ENCODE measurements at places on chromosomes 5 and 9.

GRCh38 chr5:38765399-38765861 lies 80.4 kb upstream of the OSMR start:
- H3K27ac ChIP-seq = no peak overlapping the region
- H3K4me1 ChIP-seq = no peaks in the 10 kb centered on the region
- H3K27me3 ChIP-seq = no peaks in the 10 kb centered on the region
- H3K36me3 ChIP-seq = no peaks in the 10 kb centered on the region
- no peak for DNase-seq

DNA sequence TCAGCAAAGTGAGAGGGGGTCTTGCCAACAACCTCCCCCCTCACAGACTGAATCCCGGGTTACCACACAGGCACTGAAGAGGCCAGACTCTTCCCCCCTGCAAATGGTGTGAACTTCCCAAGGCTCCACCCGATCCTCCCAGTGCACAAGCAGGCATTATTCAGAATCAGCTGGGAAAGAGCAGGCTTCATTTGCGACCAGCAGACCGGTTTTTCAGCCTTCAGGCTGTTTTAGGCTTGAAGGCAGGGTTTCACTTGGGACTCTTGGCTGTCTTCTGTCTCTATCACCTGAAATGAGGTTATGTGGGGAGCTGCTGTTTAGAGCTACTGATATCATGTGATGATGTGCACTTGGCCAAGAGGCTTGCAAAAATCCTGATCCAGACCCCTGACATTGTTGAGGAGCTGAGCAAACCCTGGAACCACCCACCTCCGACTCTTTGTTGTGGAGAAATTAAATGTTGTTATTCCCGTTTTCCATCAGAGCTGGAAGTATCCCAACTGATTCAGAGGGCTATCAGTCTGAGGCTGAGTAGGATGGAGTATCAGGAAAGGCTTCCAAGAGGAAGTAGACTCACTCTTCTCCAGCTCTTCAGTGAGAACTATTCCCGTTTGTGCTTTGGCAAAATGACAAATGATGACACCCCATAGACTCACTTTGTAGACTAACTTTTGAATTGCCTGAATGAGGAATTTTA lies 63.3 kb upstream of the ZFR start:
- H3K27ac ChIP-seq = no peak overlapping the region
- no peak overlapping the region for H3K4me3 ChIP-seq
- H3K36me3 ChIP-seq = no peaks in the 10 kb centered on the region
- DNase-seq = no peak
- H3K27me3 ChIP-seq = no peaks in the 10 kb centered on the region
- H3K4me1 ChIP-seq = peaks cover 7% of the 10 kb centered on the region

DNA sequence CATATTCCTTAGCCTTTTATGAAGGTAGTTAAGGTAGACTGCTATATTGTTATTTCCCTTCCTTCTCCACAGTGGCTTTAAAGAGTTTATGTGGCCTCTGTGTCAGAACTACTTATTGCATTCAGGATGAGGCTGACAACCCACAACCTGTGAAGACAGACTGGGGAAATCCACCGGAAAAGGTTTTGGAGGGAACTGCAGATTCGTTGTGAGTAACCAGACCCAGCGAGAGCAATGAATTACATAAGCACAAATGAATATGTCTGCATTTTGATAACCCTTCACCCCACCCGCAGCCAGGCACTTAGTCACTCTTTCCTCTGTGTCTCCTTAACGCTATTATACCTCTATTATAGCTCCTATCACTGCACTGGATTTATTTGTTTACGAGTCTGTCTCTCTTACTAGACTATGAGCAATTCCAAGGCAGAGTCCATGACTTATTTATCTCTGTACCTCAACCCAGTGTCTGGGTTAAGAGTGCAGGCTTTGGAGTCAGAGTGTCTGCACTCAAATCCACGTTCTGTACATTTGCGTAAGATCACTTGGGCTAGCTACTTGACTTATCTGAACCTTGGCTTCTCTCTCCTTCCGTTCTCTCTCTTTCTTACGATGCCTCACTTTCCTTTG lies 19.2 kb downstream of the KCTD16 start:
- peaks cover 2% of the 10 kb centered on the region for H3K4me1 ChIP-seq
- no peak overlapping the region for H3K4me3 ChIP-seq
- no peak for DNase-seq
- H3K36me3 ChIP-seq = no peaks in the 10 kb centered on the region
- H3K27me3 ChIP-seq = no peaks in the 10 kb centered on the region
- H3K27ac ChIP-seq = no peak overlapping the region

DNA sequence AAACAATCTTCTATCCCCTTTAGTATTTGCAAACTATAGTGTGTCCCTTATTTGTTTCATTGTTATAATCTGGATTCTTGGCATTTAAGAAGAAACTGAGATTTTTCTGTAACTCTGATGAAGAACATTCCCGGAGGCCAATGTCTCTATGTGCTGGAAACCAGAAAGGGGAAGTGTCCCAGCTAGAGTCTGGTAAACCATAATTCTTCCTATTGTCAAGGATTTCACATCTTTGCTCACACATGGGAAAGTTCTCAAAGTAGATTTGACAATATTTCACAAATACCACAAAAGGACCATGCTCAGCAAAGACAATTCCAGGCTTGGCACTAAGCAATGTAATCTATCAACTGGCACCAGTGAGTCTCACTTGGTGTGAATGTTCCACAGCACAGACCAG lies 146.8 kb downstream of the MUSK start:
- DNase-seq = no peak
- no peaks in the 10 kb centered on the region for H3K36me3 ChIP-seq
- no peak overlapping the region for H3K27ac ChIP-seq
- no peaks in the 10 kb centered on the region for H3K27me3 ChIP-seq
- no peak overlapping the region for H3K4me3 ChIP-seq

DNA sequence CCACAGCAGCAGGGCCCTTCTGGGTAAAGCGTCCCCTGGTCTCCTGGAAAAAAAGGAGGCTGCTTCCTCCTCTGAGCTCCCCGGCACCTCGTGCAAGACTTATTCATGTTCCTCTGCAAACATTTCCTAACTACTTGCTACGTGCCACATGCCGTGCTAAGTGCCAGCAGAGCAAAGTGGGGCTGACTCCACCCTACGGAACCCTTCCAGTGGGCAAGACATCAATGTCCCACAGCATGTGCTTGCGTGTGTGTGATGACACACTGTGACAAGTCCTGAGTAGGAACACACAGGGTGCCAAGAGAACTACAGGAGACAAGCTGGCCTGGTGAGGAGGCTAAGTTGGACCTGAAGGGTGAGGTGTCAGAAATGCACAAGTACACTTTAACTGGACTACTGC lies 57.4 kb downstream of the SEMA4D start:
- H3K4me3 ChIP-seq = no peak overlapping the region
- H3K36me3 ChIP-seq = no peaks in the 10 kb centered on the region
- no peaks in the 10 kb centered on the region for H3K27me3 ChIP-seq
- H3K4me1 ChIP-seq = peaks cover 32% of the 10 kb centered on the region
- no peak overlapping the region for H3K27ac ChIP-seq

- H3K27me3 ChIP-seq = no peaks in the 10 kb centered on the region
- H3K27ac ChIP-seq = no peak overlapping the region
- DNase-seq = peak; percentile 24
- no peak overlapping the region for H3K4me3 ChIP-seq
Measured at GRCh38 chr9:98786750-98787510, 9.4 kb downstream of the ANKS6 start.

DNA sequence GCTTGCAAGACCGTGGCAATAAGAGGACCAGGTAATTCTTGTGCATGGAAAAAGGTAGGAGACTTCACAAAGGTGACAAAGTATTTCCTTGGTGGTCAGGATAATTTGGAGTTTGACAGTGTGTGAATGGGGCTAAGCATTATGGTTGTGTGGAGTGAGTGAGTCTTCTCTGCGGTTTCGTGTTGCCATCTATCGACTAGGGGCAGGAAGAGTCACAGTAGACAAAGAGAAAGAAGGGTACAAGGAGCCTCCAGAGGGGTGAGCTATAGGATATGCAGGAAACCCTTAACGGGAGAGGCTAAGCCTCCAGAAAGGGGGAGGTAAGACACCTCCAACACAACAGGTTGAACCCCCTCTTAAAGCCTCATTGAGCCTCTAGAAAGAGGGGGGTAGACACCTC lies 64.0 kb upstream of the RANBP6 start:
- peak overlapping the region; percentile 81 for H3K27ac ChIP-seq
- no peaks in the 10 kb centered on the region for H3K4me1 ChIP-seq
- H3K36me3 ChIP-seq = no peaks in the 10 kb centered on the region
- no peaks in the 10 kb centered on the region for H3K27me3 ChIP-seq
- no peak for DNase-seq

DNA sequence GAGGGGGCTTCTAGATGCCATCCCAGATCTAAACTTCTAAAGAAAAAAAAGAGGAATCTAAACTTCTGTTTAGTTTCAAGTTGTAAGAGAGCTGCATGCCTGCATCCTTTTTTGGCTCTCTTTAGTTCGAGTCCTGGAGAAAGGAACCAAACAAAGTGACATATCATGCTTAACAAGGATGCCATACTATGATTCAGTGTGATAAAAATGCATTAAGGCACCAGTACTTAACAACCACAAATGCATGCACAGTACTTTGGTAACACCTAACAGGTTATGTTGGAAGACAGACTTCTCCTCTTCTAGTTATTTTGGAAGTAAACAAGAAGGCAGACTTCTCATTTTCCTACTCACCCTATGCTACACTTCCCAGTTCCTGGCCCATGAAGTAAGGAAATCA lies 27.3 kb downstream of the NME5 start:
- H3K27me3 ChIP-seq = no peaks in the 10 kb centered on the region
- H3K4me1 ChIP-seq = peaks cover 2% of the 10 kb centered on the region
- H3K27ac ChIP-seq = no peak overlapping the region
- H3K4me3 ChIP-seq = no peak overlapping the region
- H3K36me3 ChIP-seq = no peaks in the 10 kb centered on the region

DNA sequence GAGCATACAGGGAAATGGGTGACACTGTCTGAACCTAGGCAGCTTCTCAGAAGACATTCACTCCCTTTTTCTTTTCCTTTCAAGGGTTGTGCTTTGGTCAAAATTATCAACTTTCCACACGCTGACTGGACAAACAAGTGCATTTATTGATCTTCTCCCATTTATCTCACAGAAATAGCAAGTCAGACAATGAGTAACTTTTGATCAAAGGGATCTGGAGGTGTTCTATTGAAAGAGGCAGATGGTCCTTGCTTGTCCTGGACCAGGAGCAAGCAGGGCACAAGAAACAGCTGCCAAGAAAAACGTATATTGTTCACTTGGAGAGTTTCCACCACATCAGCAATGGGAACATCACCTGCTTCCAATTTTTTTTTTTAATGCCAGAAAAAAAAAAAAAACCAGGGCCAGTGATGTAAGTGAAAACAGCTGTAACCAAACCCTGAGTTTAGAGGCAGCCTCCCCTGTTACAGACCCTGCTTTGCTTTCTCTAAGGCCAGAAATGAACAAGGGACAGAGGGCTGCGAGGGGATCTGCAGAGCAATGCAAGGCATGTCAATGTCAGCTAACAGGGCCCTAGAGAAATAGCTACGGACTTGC lies 79.8 kb downstream of the NIPSNAP3B start:
- H3K27me3 ChIP-seq = no peaks in the 10 kb centered on the region
- H3K4me3 ChIP-seq = no peak overlapping the region
- no peaks in the 10 kb centered on the region for H3K36me3 ChIP-seq
- H3K4me1 ChIP-seq = no peaks in the 10 kb centered on the region
- H3K27ac ChIP-seq = no peak overlapping the region

GRCh38 chr5:104052558-104053352 lies 490.2 kb upstream of the NUDT12 start:
- no peaks in the 10 kb centered on the region for H3K4me1 ChIP-seq
- no peak for DNase-seq
- H3K27ac ChIP-seq = no peak overlapping the region

GRCh38 chr9:134993416-134993815 lies 75.7 kb upstream of the FCN1 start:
- H3K36me3 ChIP-seq = no peaks in the 10 kb centered on the region
- no peak overlapping the region for H3K4me3 ChIP-seq
- no peaks in the 10 kb centered on the region for H3K27me3 ChIP-seq
- H3K4me1 ChIP-seq = no peaks in the 10 kb centered on the region

GRCh38 chr5:91373600-91373999 lies 9.5 kb downstream of the ARRDC3 start:
- no peaks in the 10 kb centered on the region for H3K27me3 ChIP-seq
- peaks cover 2% of the 10 kb centered on the region for H3K36me3 ChIP-seq
- H3K4me3 ChIP-seq = no peak overlapping the region
- DNase-seq = no peak
- no peak overlapping the region for H3K27ac ChIP-seq

DNA sequence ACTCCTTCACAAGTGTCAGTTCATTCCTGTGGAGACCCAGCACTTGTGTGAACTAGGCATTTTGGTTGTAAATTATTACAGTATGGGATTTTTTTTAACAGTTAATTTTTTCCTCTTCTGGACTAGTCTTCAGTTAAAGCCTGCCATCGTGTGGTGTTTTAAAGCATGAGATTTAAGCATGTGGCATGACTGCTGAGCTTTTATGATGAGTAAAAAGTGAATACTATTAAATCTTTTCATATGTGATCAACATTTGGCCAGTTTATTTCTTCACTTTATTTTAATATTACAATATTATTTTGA lies 25.0 kb downstream of the LMNB1 start:
- no peaks in the 10 kb centered on the region for H3K27me3 ChIP-seq
- H3K27ac ChIP-seq = no peak overlapping the region
- H3K36me3 ChIP-seq = peaks cover 21% of the 10 kb centered on the region
- H3K4me3 ChIP-seq = no peak overlapping the region
- H3K4me1 ChIP-seq = no peaks in the 10 kb centered on the region

DNA sequence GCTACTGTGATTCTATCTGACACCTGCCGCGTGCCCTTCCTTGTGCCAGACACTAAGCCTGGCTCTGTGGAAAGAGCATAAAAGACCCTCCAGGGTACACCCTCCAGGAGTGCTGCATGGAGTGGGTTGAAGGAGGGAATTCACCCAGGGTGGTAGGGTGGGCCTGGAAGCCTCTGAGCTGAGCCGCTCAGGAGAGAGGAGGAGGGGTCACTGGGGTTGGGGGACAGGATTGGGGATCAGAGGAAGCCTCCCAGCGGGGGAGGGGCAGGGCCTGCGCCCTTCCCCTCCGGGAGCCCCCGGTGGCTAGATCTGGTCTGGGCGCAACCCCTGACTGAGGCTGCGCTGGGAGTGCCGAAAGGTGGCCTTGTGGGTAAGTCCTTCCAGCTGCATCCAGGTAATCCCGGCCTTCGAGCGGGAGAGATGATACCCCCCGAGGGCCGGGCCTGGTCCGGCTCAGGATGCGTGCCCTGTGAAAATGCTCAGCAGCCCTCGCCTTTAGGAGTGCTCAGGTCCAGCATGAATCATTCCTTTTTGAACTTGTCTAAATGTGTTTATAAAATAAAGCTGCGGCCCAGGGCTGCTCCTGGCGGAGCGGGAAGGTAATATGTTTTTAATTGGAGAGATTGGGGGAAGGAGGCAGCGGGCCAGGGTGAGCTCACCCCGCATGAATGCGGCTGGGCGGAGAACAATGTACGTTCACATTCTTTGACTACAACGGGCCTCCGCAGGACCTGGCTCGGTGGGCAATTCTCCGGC lies 118.1 kb upstream of the SMIM23 start:
- peak; percentile 56 for DNase-seq
- H3K27ac ChIP-seq = no peak overlapping the region
- peaks cover 12% of the 10 kb centered on the region for H3K4me1 ChIP-seq
- H3K4me3 ChIP-seq = no peak overlapping the region
- no peaks in the 10 kb centered on the region for H3K36me3 ChIP-seq

- DNase-seq = no peak
- H3K27ac ChIP-seq = no peak overlapping the region
- H3K4me1 ChIP-seq = peaks cover 13% of the 10 kb centered on the region
- no peaks in the 10 kb centered on the region for H3K27me3 ChIP-seq
- H3K4me3 ChIP-seq = no peak overlapping the region
Measured at GRCh38 chr5:147487031-147487750, 22.7 kb downstream of the DPYSL3 start.

Measured in H1 (cell line).